ENCODE measurements at places on chromosomes 5 and 9.
A peak's percentile ranks its signal among the peaks of the same experiment; 100 is the strongest.

- DNase-seq = no peak
These were observed 436.6 kb downstream of the DTWD2 start for GRCh38 chr5:118551716-118552115.

GRCh38 chr5:89470658-89471057, 587.7 kb upstream of the MEF2C start:
- DNase-seq = no peak

DNA sequence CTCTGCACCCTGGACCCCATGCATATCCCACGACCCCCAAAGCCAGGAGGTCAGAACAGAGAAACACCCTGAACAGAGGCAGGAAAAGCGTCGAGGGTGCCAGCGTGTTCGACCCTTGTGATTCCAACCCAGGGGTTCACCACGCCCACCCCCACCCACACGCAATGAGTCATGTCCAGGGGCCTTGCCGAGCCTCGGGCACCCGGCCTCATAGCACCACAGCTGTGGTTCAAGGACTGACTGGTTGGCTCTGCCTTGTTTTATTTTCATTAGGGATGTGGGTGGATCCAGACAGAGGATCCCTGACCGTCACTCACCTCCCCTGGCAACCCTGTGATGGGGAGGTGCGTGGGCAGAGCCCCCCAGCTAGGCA, 9.5 kb upstream of the QSOX2 start:
- no peak for DNase-seq

- DNase-seq = peak; percentile 40
These were observed 84.5 kb downstream of the RFX3 start for GRCh38 chr9:3441197-3441816.

DNA sequence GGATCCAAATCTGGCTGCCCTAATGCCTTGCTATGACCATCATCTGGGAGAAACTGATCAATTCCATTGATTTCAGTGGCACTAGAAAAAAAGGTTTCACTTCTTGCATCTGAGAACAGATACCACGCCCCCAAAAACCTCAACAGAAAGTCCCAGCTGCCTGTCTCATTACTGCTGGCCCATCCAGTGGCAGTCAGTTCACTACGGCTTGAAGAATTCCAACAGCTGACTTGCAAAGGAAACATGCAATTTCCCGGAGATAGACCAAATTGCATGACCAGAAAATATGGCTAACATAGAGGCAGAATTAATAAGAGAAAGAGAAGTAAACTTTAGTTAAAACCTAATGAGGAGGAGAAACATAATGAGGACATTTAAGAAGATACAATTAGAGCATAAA, 48.6 kb downstream of the UGCG start:
- no peak for DNase-seq

GRCh38 chr5:159215886-159216285, 6.5 kb upstream of the RNF145 start:
- DNase-seq = no peak

- no peak for DNase-seq
These were observed 237.1 kb upstream of the NMUR2 start for GRCh38 chr5:152641970-152642805.

GRCh38 chr9:115437418-115437817, 319.5 kb upstream of the TNC start:
- no peak for DNase-seq

DNA sequence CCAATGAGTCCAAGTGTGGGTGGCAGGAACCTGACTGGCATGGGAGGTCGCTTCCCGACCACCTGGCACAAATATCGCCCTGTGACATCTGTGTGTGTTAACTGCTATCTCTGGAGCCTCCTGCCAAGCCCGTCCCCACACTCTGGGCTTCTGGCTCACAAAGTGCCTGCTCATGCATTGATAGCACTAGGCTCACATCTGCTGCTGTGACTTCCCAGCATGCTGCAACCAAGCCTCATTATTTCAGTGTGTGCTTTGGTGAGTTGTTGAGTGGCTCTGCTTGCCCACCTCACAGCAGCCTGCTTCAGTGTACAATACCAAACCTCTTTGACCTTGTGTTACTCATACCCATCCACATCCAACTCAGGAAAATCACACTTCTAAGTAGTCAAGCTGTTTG, 139.8 kb downstream of the APBA1 start:
- DNase-seq = no peak

- no peak for DNase-seq
These were observed 462.6 kb upstream of the PAPPA start for GRCh38 chr9:115690786-115691496.

DNA sequence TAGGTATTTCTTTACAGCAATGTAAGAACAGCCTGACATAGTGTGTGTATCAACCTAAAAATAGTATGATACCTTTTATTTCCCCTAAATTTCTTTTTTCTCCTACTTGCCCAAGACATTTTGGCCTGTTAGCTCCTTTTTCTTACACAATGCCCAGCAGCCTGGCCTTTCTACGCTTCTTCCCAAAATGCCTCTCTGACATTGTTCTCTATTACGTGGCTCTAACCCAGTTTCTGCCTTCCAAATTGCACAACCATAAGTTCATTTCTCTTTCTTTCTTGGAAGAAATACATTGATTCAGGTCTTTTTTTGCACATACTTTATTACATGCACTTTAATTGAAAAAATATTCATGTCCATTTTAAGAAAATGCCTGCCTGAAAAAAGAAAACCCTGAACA, 408.2 kb downstream of the PRR16 start:
- DNase-seq = no peak

GRCh38 chr9:135530146-135530545, 8.9 kb downstream of the LCN1 start:
- DNase-seq = no peak

DNA sequence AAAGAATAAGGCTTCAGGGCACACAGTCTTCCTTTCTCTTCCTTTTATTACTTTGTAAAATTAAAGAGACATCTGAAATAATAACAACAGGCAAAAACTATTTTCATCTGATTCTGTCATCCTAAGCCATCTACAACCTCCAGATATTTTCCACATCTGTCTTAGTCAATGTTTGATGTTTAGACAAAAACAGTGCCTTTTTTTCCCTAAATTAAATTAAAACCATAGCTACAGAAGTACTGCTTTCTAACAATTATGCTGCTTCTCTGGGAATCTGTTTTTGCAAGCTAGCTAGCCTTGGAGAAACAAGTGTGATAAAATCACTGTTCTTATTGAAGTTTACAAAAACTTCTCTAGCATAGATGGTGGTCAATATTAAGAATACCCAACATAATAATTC, 95.4 kb downstream of the KIAA0825 start:
- DNase-seq = no peak

DNA sequence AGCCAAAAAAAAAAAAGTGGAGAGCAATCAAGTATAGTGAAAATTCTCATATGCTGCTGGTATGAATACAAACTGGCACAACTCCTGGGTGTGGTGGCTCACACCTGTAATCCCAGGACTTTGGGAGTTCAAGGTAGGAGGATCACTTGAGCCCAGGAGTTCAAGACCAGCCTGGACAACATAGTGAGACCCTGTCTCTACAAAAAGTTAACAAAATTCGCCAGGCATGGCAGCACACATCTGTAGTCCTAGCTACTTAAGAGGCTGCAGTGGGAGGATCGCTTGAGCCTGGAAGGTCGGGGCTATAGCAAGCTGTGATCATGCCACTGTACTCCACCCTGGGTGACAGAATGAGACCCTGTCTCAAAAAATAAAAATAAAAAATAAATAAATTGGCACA, 51.7 kb downstream of the FNIP1 start:
- no peak for DNase-seq

- DNase-seq = no peak
These were observed 1.4 kb downstream of the TJP2 start for GRCh38 chr9:69175486-69175885.

DNA sequence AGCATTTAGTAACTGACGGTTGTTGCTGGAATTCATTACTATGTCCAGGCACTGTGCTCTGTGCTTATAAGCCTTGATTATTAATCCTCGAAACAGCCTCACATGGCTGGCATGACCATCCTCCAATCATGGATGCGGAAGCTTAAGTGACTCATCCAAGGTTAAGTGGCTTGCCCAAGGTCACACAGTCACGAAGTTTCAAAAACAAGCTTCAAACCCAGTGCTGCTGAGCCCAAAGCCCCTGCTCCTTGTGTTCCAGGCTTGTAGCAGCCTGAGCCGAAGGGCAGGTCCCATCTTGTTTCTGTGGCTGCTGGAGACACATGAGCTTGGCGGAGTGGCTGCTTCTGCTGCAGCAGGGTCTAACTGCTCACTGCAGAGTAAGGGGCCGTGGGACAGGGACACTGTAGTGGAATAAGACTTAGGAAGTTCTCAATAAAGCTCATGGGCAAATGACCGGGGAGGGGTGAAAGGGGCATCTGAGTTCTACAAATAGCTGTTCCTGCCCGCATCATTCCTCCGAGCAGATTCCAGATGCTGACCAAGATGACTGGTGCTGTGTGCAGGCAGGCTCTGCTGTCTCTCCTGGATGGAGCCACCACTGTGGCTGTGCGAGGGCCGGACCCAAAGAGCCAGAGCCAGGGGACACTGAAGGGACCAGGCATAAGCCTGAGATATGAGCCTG, 32.4 kb downstream of the WHRN start:
- DNase-seq = no peak

- DNase-seq = no peak
These were observed 15.0 kb upstream of the LVRN start for GRCh38 chr5:115947260-115947659.

- no peak for DNase-seq
These were observed 66.5 kb downstream of the SEMA5A start for GRCh38 chr5:9479361-9479760.

GRCh38 chr9:95268681-95269080, 48.8 kb downstream of the FANCC start:
- DNase-seq = no peak

Measured in pulmonary artery endothelial cell (primary cell).